Large intestine (tissue), 12 donors: ENCODE measurements at places on chromosomes 16 and 17.

- peaks cover 8% of the 10 kb centered on the region for H3K4me1 ChIP-seq
- H3K36me3 ChIP-seq, result no peaks in the 10 kb centered on the region
- peaks cover 80% of the 10 kb centered on the region for H3K27me3 ChIP-seq
- H3K4me3 ChIP-seq, result peak within 1 kb of the TSS; percentile 6
- peak; percentile 26 for DNase-seq
- H3K27ac ChIP-seq, result no peak within 1 kb of the TSS
These were observed at the start of gene BEAN1 for GRCh38 chr16:66427036-66427860. TSS of gene BEAN1 (plus strand) at chr16:66427295. CDS start at chr16:66437677, 10,382 bp downstream.

GRCh38 chr16:87823181-87823929 is 46.0 kb downstream of the SLC7A5 start:
- no peaks in the 10 kb centered on the region for H3K27me3 ChIP-seq
- no peak overlapping the region for H3K27ac ChIP-seq
- no peak for DNase-seq
- no peak overlapping the region for H3K4me3 ChIP-seq
- H3K36me3 ChIP-seq, result no peaks in the 10 kb centered on the region

DNA sequence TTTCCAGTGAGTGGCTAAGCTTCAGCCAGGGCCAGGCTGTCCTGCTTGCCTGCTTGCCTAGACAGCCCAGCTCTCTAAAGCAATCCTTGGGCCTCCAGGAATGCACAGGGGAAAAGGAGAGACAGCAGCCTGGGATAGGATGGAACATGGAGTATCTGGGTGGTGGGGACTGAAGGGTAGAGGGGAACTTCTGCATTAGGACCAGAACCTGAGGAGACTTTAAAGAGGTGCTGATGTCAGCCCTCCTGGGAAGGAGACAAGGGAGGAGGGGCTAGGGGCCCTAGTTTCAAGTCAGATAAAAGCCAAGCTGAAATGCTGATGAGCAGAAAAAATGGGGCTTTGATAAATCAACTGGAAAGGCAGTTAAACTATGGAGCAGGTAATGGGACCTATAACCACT is 1.8 kb downstream of the HOXB7 start:
- no peaks in the 10 kb centered on the region for H3K36me3 ChIP-seq
- no peak for DNase-seq
- peaks cover 29% of the 10 kb centered on the region for H3K4me1 ChIP-seq
- H3K27ac ChIP-seq, result peak overlapping the region; percentile 86
- peaks cover 97% of the 10 kb centered on the region for H3K27me3 ChIP-seq
- H3K4me3 ChIP-seq, result no peak overlapping the region

GRCh38 chr16:85998868-85999729 is 100.1 kb downstream of the IRF8 start:
- no peaks in the 10 kb centered on the region for H3K36me3 ChIP-seq
- H3K4me1 ChIP-seq, result no peaks in the 10 kb centered on the region
- H3K4me3 ChIP-seq, result no peak overlapping the region
- DNase-seq, result no peak

DNA sequence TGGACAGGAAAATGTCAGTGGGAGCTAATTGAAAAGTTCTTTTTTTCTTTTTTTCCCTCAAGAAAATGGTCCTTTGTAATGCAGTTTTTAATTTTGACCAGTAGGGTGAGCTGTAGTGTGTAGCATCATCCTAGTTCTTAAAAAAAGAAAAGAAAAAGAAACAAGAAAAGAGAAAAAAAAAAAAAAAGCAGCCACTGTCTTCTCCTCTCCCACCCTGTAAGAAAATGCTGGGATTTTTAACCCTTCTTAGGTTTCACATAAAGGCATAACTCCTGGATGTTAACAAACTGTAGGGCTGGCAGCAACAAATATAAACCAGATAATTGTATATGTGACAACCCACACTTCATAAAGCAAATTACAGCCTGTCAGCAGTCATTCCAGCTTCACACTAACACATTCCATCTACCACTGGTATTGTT is 78.1 kb downstream of the SKAP1 start:
- H3K27ac ChIP-seq, result no peak overlapping the region
- DNase-seq, result peak; percentile 4
- H3K36me3 ChIP-seq, result no peaks in the 10 kb centered on the region
- no peaks in the 10 kb centered on the region for H3K4me1 ChIP-seq
- no peak overlapping the region for H3K4me3 ChIP-seq
- no peaks in the 10 kb centered on the region for H3K27me3 ChIP-seq

DNA sequence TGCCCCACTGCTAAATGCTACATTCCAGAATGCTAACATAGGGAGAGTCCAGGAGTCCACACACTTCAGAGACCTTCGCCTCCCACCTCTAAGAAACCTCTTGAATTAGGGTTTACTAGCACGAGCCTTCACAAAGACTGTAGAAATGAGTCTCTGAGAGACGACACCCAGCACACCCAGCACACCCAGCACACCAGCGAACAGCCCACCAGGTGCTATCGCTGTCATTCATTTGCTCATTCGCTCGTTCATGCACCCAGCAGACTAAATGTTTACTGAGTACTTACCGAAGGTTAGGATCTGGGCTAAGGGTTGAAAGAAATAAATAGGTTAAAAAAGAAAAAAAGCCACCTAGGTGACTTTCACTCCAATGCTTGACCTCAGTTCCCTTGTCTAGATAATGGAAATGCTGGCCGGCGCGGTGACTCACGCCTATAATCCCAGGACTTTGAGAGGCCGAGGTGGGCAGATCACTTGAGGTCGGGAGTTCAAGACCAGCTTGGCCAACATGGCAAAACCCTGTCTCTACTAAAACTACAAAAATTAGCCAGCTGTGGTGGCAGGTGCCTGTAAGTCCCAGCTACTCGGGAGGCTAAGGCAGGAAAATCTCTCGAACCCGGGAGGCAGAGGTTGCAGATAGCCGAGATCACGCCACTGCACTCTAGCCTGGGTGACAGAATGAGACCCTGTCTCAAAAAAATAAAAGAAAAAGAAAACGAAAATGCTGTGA is 100.8 kb downstream of the ADCY9 start:
- H3K27ac ChIP-seq, result peak overlapping the region; percentile 92
- no peaks in the 10 kb centered on the region for H3K36me3 ChIP-seq
- no peaks in the 10 kb centered on the region for H3K27me3 ChIP-seq
- peak; percentile 93 for DNase-seq
- H3K4me3 ChIP-seq, result no peak overlapping the region

DNA sequence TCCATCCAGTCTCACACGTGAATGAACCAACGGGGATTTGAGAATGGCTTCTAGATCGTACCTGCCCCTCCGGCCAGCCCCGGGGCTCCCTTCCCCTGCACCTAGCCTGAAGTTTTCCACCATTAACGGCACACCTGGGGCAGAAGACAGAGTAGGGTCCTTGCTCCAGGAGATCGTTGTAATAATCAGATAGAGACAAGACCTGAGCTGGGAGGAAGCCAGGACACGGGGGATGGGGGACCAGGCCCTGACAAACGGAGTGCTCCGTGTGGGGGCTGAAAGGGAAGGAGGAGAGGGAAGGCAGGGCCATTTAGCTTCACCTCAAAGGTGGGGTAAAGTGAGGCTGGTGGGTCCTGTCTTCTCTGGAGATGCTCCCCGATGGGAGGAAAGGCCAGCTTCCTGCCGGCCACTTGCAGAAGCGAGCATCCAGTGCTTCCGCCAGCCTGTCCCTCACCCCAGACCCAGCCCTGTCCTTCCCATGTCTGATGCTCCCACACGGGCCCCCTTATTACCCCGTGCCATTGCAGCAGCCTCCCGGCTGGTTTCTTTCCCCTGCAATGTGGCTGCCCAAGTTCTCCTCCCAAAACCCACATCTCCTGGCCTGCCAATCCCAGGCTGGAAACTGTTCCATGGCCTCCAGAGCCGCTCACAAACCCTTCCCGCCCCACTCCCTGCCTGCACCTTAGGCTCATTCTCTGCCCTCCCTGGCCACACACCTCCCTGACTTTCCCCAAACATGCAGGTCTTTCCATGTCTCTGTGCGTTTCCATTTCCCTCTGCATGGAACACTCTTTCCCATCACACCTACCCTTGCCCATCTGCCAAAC is 79.3 kb downstream of the MRC2 start:
- H3K4me1 ChIP-seq, result peaks cover 4% of the 10 kb centered on the region
- H3K27me3 ChIP-seq, result peaks cover 43% of the 10 kb centered on the region
- no peak overlapping the region for H3K4me3 ChIP-seq
- H3K36me3 ChIP-seq, result no peaks in the 10 kb centered on the region
- no peak for DNase-seq

DNA sequence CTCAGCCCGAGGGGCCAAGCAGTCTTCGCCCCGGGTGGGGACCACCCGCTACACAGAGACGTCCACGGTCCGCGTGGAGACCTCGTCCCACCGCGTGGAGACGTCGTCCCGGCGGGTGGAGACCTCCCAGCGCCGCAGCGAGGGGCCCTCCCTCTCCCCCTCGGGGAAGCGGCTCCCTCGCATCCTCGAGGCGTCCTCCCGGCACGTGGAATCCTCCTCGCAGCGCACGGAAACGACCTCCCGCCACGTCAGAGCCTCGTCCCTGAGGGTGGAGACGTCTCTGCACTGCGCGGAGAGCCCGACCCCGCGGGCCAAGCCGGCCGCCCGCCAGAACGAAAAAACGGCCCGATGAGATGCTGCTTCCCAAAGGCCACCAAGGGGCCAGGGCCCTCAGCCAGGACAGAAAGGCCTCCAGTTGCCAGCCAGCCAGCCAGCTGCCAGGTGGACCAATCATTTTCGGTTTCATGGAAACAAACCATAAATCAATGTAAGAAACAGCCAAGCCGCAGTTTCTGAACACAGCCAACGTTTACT is 424 bp downstream of the C17orf100 start:
- peak overlapping the region; percentile 67 for H3K27ac ChIP-seq
- peaks cover 11% of the 10 kb centered on the region for H3K36me3 ChIP-seq
- H3K27me3 ChIP-seq, result peaks cover 23% of the 10 kb centered on the region
- H3K4me1 ChIP-seq, result peaks cover 17% of the 10 kb centered on the region
- H3K4me3 ChIP-seq, result peak overlapping the region; percentile 70
- peak; percentile 83 for DNase-seq
